ENCODE measurements at places on chromosomes 2 and 18.

DNA sequence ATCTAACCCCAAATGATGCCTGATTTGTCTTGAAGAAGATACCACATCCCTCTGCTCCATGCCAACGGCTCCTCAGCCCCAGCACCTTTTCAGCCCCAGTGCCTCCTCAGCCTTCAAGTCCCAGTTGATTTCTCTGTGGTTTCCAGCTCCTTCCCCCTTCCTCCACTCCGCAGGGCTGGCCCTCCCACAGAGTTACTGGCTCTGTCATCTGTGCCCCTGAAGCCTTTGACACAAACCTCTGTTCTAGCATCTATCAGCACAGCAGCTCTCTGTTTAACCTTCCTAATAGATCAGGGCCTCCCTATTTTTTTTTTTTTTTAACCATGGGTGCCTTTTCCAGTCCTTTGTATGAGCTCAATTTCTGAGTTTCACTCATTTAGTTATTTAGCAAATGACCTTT, 201.3 kb upstream of the CXCR4 start:
- no peak for DNase-seq

GRCh38 chr2:143705108-143705707, 576.0 kb downstream of the ARHGAP15 start:
- DNase-seq = no peak

DNA sequence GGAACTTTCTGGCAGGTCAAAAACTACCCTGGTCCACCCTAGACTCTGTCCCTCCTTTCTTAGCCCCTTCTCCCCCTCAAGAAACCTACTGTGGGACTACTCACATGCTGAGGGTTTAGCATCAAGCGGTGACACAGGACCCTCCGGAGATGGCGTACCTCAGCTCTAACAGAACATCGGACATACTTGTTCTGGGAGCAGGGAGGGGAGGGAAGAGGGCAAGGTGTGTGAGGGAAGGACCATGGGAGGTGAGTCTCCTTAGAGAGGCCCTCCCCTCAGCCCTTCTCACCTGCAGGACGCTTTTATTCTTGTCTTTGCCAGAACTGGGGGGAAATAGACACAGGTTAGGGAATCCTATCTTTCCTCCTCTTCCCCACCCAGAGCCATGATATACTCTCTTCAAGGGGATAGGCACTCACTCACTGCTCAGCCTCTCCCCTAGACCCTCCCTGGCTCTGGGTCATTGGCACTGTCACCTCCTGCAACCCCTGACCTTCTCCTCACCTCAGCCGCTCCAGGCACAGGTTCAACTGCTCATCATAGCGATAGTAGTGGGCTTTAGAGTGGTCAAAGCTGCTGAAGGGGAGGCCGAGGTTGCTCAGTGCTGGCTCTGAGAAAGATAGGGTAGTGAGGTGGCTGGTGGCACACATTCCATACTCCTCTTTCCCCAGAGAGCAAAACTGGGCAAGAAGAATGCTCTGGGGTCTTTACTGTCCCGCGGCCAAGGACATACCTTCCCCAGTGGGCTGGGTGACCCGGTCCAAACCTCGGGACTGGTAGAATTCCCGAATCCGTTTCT, 1.8 kb downstream of the PCGF1 start:
- no peak for DNase-seq

- DNase-seq = peak; percentile 85
Observed at GRCh38 chr2:176269319-176270099, at the start of gene MTX2. TSS of gene MTX2 (plus strand) at chr2:176269442. CDS start at chr2:176269630, 188 bp downstream.

DNA sequence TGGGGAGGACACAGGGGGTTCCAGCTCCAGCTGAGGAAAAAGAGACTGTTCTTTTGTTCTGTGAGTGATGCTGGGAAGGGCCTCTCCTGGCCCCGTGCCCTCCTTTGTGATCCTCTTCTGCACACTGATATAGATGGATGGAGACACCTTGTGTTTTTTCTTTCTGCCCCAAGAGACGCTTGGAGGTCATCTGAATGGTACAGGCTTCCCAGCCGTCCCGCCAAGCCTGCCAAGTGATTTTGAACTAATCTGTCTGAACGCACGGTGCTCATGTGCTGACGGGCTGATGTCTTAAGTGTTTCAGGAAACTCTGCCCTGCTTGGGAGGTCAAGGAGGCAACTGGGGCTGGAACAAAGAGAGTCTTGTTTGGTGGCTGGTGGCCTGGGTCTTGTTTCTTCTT, 57.5 kb downstream of the KIF5C start:
- DNase-seq = no peak

DNA sequence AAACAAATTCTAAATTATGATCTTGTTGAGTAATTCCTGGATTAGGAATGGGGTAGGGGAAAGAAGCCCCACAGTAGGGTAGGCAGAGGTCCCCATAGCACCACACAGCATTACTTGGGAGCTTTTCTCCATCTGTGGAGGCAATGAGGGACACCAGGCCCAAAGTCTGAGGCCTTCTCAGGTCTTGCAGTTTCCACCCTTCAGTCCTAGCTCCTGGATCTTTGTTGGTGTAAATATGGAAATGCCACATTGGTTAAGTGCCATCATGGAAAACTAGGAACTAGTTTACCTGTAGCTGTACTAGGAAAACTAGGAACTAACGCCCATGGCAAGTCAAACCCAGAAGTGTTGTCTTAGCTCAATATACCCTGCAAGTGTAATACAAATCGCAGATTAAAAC, 113.3 kb upstream of the DAPL1 start:
- no peak for DNase-seq

GRCh38 chr2:73896362-73897239, 3.8 kb downstream of the ACTG2 start:
- DNase-seq = no peak

GRCh38 chr18:6778459-6779247, 49.1 kb downstream of the ARHGAP28 start:
- DNase-seq = no peak

DNA sequence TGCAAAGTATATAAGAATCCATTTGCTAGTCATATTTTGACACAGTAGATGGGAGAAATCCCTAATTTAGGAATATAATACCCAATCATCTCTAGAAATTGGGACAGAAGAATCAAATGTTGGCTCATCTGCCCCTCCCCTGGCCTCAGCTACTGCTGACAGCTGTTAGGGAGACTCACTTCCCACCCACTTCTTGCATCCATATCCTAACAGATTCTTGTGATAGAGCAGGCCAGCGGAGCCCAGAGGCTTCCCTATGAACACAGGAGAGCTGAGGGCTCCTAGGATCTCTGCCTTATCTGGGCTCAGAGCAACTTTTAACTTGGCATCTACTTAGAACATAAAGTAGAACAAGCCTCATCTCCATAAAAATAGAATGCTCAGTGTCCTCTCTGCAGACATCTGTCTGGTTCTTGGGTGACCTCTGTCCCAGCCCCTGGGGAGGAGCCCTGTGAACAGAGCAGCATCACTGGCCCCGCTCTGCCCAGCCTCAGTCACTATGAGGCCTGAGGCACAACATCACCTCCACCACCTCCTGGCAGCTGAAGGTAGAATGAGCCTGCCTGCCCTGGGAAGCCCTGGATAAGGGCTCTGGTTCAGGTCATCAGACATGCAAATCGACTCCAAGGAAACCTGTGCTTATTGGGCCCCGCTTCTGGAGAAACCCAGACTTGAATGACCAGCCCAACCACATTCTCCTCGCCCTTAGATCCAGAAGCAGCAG, 229.7 kb downstream of the ANKRD36B start:
- peak; percentile 71 for DNase-seq

DNA sequence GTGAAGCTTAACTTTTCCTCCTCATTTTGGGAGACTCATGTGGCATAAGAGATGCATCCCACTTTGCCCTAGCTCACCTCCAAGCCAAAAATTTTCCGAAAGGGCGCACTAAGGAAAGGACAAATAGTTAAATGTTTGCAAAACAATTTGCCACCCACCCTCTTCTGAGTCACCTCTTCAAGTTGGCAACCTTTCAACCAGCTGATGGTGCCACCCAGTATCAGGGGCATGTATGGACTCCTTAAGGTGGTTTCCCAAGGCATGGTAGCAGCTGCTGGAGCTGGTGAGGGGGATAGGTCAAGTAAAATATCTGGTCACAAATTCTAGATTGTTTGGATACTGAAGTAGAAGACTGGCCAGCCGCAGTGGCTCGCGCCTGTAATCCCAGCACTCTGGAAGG, 17.2 kb upstream of the ITGAV start:
- DNase-seq = no peak

GRCh38 chr2:37156071-37156856, 516 bp downstream of the EIF2AK2 start:
- DNase-seq = peak; percentile 31

DNA sequence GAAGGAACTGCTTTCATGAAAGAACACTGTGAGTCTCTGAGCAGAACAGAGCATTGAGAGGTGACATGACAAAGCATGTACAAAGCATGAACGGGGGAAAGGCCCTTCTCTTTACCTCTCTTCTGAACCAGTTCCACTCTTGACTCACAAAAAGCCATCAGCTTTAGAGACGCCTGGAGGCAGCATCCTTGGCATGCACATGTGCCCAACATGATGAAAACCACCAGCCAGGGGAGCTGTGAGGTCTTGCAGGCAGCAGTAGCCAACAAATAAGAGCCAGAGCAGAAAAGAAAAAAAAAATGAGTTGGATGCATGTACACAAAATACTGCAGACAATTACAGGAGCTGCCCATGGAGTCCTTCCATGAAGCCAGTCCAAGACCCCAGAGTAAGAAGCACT, 95.5 kb upstream of the AGAP1 start:
- DNase-seq = no peak

DNA sequence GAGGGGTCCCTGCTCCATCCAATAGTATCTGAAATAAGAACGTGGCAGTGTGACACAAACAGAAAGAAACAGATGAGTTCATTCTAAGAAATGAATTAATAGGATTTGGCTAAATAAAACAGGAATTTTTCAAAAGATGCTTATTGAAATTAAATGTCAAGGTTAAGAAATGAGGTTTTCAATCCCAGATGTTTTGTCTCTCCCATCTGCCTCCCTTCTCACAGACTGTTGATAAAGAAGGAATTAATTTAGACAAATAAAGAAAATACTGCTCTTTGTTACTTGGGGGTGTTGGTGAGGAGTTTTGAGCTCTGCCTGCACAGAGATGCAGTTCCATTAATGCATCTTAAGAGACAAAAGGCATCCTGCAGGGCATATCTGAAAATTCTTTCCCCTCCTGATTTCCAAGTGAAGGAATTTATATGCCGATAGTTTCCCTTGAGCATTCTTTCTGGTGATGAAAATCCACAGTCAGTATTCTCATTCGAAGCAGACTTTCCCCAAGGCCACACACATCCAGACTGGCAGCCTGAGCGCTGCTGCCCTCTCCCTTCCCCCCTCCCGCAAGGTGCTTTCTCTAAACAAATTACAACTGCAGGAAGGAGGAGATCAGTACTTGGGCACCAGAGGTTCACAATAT, 385.4 kb upstream of the RND3 start:
- DNase-seq = peak; percentile 52

GRCh38 chr2:241686324-241686649, 328 bp downstream of the DTYMK start:
- no peak for DNase-seq

DNA sequence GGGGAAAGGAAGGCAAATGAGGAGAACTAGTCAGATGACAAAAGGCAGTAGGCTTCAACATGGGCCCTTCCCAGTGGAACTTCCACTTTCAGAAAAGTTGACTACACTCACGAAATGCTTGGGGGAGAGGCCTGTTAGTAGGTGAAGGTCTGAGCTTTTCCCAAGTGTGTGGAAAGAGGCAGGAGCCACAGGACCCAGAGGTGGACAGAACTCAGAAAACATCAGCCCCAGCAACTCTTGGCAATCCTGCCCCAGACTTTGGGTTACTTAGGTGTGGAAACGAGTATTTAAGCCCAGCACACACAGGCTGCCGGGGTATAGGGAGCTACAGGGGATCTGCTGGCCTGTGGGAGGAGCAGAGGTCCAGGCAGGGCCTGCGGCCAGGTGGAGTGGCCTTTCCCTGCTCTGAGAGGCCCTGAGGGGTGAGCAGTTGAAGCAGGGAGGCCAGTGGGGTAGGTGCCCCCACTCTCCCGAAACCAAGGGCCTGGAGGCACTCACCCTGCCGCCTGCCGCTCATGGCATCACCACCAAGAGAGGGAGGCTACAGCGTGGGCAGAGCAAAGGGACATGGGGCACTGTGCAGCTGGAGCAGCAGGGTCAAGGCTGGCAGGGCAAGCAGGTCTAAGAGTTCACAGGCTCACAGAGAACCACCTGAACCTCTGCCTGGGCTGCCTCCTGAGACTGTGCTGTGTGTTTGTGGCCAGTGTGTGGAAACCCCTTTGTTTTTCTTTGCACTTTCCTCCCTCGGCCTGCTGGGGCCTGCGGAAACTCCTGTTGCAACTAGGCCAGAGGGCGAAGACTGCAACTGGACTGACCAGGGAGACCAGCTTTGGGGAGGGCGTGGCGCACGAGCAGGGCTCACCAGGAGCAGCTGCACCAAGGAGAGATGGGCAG, 130.7 kb upstream of the SERTAD2 start:
- DNase-seq = no peak

DNA sequence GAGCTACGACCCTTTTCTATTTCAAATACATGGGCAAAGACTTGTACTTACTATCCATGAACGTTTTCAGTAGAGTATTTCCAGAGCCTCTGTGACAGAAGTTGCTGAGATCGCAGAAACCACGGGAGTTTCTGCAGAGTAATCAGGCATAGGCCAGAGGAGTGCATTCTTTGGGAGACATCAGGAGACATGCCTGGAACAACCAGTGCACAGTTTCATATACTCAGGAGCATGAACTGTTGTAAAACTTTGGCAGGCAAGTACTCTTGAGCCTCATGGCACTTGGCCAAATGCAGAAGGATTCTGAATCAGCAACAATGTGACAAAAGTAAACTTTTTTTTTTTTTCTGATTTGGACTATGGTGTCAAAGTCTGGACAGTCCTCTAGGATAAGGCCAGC, 307.1 kb downstream of the GRB14 start:
- no peak for DNase-seq

DNA sequence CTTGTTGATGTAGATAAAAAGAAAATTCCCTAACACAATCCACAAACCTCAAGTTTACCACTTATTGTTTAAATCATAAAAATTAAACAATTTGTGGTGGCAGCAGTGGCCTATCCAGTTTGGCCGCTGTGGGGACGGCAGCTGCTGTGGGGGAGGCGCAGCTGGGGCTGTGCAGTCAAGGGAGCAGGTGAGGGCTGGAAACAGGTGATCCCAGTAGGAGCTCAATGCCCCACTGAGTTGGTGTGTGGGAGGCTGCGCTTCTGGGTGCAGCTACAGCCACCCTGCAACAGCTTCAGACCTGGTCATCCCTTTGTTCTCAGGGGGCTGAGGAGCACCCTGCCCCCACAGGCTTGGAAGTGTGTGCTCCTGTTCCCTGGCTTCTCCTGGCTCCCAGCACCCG, 266.0 kb upstream of the FSIP2 start:
- no peak for DNase-seq

All from H9 (cell line).